Cortex of kidney (tissue), 1 donor: ENCODE measurements at places on chromosomes 3 and 15.

DNA sequence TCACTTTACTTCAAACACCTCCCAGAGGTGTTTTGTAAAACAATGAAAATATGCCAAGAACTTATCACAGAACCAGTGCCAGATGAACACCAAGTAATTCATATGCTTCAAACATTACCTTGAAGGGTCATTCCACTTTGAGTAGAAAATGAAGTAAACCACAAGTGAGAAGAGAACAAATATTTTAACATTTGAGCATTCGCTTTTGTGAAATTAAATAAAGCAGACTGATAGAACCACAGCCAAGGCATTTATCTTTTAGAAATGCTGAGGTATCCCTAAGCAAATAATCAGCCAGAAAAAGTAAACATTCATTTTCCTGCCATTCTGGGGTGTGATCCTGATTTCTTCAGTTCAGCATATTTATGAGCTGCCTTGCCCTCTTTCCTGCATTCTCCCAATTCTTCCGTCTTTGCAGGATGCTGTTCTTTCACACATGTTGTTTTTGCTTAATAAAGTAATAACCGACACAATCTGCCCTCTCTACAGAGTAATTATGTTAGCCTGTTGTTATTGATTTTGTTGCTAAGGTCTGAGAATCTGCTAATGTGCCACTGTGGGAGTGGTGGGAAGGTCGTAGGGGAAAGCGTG lies 235.6 kb upstream of the TGFBR2 start:
- no peak for DNase-seq

- no peak for DNase-seq
Measured at GRCh38 chr3:177286034-177286433, 88.8 kb upstream of the TBL1XR1 start.

DNA sequence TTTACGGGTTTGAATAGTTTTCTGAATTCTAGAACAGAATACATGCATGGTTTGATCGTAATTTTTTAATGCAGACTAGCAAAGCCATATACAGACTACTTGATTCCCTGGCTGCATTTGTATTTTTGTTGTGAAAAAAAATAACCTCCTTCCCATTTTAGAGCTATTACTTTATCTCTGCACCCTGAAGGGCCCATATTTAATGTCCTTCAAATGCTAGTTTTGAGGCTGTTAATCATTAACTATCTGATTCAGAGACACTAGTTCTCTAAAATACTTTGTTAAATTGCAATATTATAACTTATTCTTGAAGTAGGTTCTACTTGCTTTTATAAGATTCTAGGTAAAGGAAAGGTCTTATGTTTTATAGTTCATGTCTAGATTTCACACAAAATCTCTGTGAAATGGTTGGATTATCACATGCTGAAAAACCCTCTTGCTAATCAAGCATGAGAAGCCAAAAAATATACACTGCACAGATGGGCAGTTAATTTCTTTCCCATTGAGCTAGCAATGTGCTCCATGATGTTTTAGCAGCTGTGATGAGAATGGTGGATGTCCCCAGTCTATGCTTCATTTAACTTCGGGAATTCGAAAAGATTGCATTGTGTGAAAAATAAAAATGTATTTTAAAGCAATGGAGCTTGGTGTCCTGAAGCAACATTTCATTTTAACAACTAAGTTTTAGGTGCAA lies 634.0 kb upstream of the BCHE start:
- no peak for DNase-seq

GRCh38 chr15:39159833-39160232 lies 421.0 kb upstream of the THBS1 start:
- no peak for DNase-seq

DNA sequence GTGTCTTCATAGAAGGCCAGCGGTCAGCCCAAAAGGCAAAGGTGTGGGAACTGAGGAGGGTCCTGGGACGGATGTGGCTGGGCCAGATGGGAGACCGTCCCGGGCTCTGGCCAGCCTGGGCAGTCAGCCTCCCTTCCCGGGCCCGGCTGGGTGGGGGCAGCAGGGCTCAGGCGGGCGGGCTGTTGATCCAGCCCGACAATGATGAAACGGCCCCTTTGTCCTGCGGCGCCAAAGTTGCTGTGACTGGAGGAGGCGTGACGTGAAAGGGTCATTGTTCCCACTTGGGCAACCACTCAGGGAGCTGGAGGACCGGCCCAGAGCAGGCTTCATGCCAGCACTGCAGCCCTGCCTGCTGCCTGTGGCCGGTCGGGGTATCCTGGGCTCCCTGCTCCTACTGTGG lies 16.5 kb downstream of the DUSP7 start:
- no peak for DNase-seq

DNA sequence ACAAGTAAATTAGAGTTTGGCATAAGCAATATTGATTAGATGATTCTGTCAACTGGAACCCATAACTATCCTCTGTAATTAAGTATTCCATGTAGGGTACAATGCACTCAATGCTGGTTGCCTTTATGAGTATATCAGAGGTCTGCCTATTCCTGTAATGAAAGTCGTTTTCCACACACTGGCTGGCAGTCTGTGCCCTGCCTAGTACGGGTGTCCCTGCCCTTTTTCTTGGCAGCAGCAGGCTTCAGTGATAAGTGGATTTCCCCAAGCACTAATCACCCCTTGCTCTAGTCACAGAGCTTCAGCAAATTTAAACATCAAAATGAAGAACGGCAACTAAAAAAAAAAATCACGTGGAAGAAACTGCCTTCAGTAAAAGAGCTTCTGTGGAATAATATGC lies 294.8 kb upstream of the STT3B start:
- DNase-seq: no peak

DNA sequence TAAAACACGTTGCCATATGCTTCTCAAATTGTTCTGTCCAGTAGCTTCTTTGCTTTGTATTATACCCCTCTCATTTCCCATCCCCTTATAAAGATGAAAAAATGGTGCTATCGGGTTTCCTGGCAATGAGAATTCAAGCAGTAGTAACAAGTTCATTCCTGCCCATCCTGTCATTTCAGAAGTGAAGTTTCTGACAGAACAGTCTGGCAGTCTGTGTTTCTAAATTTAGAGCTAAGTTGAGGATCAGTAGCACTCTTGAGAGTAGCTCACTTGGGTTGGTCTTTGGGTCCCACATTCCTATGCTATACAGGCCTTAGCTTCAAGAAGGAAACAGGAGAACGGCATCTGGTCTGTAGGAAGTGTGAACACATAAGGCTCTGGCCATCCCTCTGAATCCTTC lies 134.6 kb downstream of the GHSR start:
- DNase-seq: no peak

DNA sequence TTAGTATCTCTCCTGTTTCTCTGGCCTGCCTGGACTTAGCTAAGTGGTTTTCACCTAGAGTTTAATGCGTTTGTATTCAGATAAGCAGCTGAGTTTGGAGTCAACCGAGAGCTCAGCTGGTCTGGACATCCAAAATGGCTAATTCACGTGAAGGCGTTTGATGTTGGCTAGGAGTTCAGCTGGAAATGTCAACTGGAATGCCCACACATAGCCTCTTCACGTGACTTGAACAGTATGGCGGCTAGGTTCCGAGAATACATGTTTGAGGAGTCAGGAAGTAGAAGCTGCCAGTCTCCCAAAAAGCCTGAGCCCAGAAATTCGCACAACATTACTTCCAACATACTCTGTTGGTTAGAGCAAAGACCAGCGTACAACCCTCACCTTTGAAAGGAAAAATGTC lies 2.2 kb downstream of the USP8 start:
- DNase-seq: no peak

- DNase-seq: no peak
Measured at GRCh38 chr3:186035277-186035676, 73.6 kb downstream of the ETV5 start.

GRCh38 chr3:21642433-21642832 lies 108.6 kb downstream of the ZNF385D start:
- no peak for DNase-seq

GRCh38 chr3:59006634-59007517 lies 42.9 kb downstream of the CFAP20DC start:
- DNase-seq: no peak

DNA sequence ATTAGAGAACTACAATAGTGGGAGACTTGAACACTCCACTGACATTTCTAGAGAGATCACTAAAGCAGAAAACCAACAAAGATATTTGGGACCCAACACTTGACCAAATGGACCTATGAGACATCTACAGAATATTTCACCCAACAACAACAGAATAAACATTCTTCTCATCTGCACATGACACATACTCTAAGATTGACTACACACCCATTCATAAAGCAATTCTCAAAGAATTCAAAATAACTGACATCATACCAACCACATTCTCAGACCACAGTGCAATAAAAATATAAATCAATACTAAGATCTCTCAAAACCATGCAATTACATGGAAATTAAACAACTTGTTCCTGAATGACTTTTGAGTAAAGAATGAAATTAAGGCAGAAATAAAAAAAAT lies 473.7 kb downstream of the LPP start:
- DNase-seq: no peak

- DNase-seq: no peak
Measured at GRCh38 chr3:185976977-185977678, 39.3 kb upstream of the TRA2B start.

DNA sequence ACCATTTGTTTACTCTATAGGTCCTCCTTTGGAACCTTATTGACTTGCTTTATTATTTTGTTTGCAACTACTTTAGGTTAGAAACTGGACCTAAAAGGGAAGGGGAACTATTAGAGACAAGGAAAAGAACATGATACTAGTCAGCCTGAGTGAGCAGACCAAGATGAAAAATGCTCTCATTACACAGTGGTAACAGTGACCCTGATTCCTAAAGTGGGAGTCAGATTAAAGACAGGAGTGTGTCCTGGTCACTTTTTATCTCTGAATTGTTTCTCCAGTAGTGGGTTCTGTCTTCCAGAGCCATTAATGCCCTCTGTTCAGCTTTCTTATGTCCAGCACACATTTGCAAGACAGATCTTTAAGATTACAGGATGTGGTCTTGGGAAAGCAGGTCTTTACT lies 124.1 kb downstream of the TMEM108 start:
- DNase-seq: no peak

GRCh38 chr3:160482796-160483195 lies 33.2 kb upstream of the TRIM59 start:
- no peak for DNase-seq

DNA sequence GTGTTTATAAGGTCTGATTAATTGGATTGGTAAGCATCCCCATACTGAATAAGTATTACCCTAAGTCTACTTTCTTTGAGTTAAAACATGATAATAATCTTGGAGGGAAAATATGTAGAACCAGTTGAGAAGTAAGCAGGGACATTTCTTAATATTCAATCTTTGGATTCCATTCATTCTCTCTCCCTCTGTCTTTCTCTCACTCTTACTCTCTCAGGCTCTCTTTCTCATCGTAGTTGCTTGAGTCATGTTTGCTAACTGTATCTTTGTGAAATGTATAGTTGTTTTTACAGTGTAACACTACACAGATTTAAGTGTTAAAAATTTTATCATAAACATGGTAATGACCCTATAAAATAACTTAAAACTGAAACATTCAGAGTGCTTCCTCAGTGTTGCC lies 163.8 kb downstream of the RSRC1 start:
- no peak for DNase-seq

- DNase-seq: no peak
Measured at GRCh38 chr3:67419218-67419529, 235.2 kb downstream of the SUCLG2 start.

- no peak for DNase-seq
Measured at GRCh38 chr3:57998366-57999283, 9.6 kb upstream of the FLNB start.

DNA sequence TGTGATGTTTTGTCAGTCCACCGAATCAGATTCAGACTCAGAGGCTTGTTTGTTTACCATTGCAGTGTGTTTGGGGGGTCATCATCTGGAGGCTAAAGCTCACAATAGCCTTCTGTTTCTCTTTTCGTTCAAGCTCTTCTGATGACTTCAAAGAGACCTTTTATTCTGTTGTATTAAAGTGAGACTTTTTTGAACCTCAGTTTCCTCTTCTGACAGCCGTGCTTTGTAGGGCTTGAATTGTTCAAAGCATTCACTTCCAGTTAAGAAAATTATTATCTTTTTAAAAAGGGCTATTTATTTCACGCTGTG lies 1.3 kb downstream of the PXK start:
- DNase-seq: no peak

DNA sequence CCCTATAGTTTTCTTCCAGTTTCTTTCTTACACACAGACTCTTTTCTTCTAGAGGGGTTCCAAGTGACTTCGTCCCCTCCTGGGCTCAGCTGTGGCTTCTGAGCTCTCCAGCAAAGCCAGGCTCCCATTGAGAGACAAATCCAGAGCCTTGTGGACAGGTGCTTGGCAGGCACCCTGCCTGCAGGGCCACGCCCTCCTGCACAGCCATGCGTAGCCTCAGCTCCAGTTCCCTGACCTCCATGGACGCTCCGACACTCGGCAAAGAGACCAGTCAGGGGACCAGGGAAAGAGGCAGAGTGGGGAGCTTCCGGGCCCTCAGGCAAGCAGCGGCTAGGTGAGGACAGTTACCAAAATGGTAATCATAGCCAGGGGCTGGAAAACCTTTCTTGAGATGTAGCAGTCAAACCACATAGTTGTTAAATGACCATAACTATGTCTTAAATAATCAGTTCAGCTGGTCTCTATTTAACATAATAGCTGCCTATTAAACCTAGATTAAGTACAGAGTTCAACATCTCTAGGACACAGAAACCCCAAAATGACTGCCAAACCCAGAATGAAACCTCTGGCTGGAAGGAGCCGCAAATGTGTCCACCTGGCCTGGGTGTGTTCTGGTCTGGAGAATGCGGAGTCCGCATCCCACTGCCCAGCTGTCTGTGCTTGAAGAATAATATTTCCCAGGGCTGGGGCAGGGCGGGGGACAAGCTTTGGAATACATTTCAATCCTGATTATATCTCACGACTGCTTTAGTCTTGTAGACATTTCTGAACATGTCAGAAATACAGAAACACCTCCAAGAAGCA lies 69.3 kb upstream of the RGMA start:
- no peak for DNase-seq

DNA sequence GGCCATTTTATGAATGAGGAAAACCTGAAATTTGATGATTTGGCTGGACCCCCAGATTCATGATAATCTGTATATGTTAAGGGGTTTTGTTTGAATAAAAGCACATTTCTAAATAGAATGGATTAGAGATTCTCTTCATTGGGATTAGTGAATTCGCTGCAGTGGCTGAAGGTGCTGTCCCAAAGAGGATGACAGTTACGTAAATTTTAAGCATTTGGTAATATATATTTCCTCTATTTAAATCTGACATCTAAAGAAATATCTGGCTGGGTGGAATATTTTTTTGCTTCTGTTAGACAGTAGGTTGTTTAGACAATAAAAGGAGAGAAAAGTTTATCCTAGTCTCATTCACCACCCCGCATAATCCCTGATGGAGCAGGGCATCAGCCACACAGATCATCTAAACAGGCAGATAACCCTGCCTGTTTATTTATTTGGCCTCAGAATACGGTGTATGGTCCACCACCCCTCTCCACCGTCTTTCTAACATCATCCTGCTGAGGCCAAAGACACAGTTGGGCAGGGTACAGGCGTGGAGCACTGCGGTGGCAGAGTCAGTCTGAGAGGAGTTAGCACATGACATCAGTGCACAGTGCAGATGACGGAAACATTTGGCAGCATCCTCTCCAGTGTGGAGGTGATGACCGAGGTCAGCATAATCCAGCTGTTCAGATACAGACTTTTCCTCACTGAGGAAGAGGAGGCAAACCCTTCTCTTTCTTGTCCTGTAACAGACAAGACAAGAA lies 20.4 kb upstream of the NFKBIZ start:
- DNase-seq: no peak
